Stimulated activated CD8-positive, alpha-beta memory T cell treated with anti-CD3 and anti-CD28 coated beads, Interleukin-2, amount 100 ng/mL, for 1 hour (primary cell): ENCODE measurements at places on chromosomes 7 and 10.

DNA sequence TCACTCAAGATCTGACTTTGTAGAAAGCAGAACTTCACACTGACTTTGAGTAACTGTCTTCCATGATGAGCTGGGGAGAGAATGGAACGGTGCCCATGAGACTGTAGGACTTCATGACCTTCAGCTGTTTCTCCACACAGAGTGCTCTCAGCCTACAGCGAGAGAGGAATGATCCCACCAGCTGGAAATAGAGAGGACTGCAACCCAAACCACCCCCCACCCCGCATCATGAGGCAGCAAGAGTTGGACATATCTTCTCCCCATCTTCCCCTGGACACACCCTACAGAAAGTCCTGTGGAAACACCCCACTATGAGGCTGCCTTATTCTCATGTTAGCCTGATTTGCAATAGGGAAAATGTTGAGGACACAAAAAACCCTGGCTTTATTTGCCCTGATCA is 312.5 kb downstream of the PAXIP1 start:
- no peak for DNase-seq

GRCh38 chr10:75032813-75033212 is 78.6 kb upstream of the SAMD8 start:
- DNase-seq: no peak

DNA sequence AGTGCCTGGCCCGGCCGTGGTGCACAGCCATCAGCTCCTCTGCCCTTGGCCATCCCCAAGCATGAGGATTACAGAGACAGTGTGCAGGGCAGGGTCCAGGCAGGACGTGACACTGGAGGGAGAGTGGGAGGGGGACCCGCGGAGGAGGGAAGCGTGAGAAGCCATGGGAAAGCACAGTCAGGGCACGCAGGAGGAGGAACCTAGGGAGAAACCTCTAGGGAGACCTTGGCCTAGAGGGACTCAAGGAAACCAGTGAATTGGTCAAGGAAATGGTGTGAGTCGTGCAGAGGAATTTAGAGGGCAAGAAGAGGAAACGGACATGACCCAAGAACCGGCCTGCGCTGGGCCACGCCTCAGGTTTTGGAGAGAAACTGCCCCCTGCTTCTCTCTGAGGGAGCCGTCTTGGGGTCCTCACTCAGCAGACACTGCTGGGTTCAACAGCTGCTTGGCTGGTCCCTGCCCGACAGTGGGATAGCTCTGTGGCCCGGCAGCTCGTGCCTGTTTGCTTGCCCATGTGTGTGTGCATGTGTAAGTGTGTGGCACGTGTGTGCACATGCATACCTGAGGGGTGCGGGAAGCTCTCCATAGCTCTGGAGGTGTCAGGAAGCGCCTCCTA is 3.2 kb downstream of the OPN4 start:
- DNase-seq: no peak

- no peak for DNase-seq
These were observed 24.0 kb downstream of the KCNMA1 start for GRCh38 chr10:77613476-77614130.

GRCh38 chr10:80152820-80153219 is 20.3 kb downstream of the PLAC9 start:
- no peak for DNase-seq

DNA sequence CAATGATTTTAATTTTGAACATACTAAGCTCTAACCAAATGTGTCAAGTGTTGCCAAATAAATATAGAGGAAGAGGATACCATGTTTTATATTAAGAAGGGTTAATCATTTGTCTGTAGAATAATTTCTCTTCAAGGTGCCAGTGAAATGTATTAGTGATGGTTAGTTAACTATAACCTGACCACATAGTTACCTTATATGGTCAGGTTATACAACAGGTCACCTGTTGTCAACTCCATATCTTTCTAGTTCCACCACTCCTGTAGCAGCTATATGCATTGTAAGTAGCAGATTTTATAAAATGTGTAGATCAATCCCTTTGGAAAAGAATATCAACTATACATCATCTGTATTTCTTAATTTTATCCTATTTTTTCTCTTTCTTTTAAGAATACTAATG is 35.1 kb downstream of the PTPRZ1 start:
- DNase-seq: no peak

DNA sequence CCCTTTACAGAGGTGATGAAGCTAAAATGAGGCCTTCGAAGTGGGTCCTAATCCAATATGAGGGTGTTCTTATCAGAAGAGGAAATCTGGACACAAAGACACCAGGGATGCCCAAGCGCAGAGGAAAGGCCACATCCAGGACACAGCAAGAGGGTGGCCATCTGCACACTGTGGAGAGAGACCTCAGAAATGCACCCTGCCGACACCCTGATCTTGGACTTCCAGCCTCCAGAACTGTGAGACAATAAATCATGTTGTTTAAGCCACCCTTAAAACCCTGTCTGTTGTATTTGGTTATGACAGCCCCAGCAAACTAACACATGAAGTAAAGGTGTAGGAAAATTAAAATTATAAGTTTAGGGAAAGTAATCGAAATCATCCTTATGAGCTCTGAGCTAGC is 64.0 kb downstream of the CDC123 start:
- DNase-seq: no peak

GRCh38 chr7:151301471-151302462 is 39.8 kb upstream of the NUB1 start:
- DNase-seq: no peak

- no peak for DNase-seq
These were observed 178.3 kb downstream of the SKIDA1 start for GRCh38 chr10:21347043-21347784.

GRCh38 chr10:126634911-126635310 is 35.6 kb downstream of the C10orf90 start:
- no peak for DNase-seq

GRCh38 chr7:132769280-132769679 is 193.0 kb upstream of the PLXNA4 start:
- no peak for DNase-seq

- DNase-seq: no peak
These were observed 74.9 kb downstream of the VWC2 start for GRCh38 chr7:49848211-49848841.

- DNase-seq: no peak
These were observed 21.4 kb downstream of the DPCD start for GRCh38 chr10:101609481-101609880.

DNA sequence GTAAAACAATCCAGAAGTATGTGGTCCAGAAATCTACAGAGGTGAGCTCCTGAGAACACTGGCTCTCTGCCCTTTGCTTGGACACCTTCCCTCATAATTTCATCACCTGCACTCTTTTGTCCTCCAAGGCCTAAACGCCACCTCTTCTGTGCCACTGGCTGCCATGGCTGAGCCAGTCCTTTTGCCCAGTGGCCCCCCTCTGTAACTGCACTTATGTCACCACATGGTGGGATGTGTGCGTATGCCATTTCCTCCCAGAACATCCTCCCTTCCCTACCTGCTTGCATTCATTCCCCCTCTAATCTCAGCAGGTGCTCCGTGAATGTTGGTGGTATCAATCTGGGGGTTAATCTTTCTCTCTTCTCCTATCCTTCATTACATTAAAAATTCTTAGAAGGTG is 17.3 kb upstream of the DUSP5 start:
- DNase-seq: no peak

DNA sequence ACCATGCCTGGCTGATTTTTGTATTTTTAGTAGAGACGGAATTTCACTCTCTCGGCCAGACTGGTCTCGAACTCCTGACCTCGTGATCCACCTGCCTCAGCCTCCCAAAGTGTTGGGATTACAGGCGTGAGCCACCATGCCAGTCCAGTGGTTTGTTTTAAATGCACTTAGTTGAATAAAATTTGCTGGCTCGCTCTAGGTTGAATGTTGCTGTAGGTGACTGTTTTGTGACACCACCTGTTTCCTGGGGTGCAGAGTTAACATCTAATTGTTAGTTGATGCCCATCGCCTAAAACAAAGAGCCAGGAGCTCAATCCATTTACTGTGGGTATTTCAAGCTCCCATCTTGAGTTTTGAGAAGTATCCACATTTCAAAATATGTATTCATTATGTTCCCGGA is 31.2 kb downstream of the MGAM2 start:
- no peak for DNase-seq

GRCh38 chr10:11106621-11107374 is 89.1 kb downstream of the CELF2 start:
- DNase-seq: no peak

- DNase-seq: no peak
These were observed 250.4 kb downstream of the DNAJB6 start for GRCh38 chr7:157587051-157587804.
